EH (cell line): ENCODE measurements at places on chromosomes 16 and 17.

GRCh38 chr17:58513965-58514769 lies at the start of gene MTMR4:
MTMR4 (minus strand) TSS chr17:58514638; CDS start chr17:58514407, 231 bp downstream.
- peak; percentile 81 for DNase-seq

GRCh38 chr17:9205520-9206409 lies 184.5 kb downstream of the NTN1 start:
- DNase-seq: no peak

DNA sequence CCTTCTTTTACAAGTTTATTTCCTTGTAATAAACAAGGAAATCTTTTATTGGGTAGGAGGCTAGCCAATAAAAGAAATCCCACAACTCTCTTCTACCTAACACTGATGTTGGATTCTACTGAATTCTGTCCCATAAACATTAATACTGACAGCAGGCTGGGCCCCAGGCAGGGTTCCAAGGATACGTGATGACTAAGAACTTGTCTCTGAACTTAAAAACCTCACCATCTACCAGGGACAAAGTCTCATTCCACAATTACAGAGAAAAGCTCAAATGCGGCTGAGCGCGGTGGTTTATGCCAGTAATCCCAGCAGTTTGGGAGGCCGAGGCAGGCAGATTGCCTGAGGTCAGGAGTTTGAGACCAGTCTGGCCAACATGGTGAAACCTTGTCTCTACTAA lies 64.9 kb downstream of the ARHGAP17 start:
- peak; percentile 83 for DNase-seq

- DNase-seq: no peak
These were observed 4.2 kb downstream of the ITGAE start for GRCh38 chr17:3796822-3797170.

- DNase-seq: no peak
These were observed 48.6 kb downstream of the IST1 start for GRCh38 chr16:71943887-71944286.

GRCh38 chr17:16106161-16106891 lies 106.7 kb downstream of the TTC19 start:
- peak; percentile 11 for DNase-seq

GRCh38 chr16:86510465-86511261 lies at the start of gene FOXF1:
FOXF1 (plus strand) TSS chr16:86510527; CDS start chr16:86510570, 43 bp downstream.
- peak; percentile 83 for DNase-seq

- DNase-seq: no peak
These were observed 11.2 kb downstream of the CYBC1 start for GRCh38 chr17:82439194-82439828.

- no peak for DNase-seq
These were observed 7.0 kb downstream of the CUEDC1 start for GRCh38 chr17:57948169-57948554.

GRCh38 chr17:61040666-61041065 lies 359.0 kb upstream of the TBX2 start:
- DNase-seq: no peak

DNA sequence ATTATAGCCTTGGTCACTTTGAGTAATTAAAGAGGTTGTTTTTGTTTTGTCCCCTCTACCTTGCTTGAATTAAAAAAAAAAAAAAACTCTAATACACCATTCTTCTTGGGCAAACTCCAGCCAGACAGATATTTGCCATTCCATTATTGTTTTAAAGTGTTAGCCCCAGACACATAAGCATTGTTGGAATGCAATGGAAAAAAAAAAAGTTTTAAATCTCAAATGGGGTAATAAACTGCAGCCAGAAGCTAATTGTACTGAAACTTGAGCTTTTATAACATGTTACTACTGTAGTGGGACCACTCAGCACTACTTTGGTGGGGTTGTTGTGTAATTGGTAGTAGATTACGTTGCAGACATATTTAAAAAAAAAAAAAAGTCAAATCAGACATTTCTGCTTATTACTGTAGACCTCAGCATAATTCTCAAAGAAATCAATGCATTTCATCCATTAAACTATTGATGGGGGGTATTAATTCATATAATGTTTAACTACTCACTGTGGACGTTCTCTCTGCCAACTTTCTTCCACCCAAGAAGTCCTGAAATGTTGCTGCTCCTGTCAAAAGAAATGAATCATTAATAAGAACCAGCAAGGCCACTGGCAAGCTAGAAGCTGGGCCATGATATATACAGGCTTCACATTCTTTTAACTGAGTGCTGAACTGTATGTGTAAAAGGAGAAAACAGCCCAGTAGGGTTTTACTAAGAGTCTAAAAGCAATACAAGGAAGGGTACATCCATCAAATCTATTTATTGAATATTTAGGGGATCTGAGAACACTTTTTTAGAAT lies 626.6 kb upstream of the SOX9 start:
- peak; percentile 80 for DNase-seq

DNA sequence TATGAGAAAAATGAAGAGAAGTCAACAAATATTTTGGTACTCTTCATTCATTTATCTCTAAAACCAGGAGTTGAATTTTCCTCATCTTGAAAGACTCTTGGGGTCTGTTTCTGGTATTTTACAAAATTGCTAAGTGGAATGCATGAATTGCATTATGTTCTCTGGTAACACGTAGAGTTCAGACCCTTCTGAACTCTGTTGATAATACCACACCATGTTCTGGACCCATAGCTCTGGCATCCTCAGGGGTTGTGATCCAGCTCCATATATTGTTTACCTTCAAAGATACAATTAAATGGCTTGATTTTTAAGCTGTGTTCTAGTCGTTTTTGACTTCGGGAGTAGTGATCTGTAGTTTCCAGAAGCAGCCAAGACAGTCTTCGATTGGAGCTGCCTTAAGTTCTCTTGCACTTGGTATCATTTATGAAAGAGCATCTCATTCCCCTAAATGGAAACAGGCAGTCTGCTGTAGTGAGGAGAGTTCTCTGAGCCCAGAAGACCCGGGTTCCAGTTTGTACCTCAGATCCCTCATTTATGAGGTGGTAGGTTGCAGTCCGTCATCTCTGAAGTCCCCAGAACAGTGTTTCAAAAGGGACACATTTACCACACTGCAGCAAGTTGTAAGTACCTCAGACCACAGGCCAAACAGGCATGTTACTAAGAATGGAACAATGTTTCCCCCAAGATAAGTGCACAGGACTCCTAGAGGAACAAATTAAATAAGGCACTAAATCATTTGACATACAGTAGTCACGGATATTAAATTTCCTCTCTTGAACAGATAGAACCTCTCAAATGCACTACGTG lies 9.6 kb downstream of the PSMD7 start:
- DNase-seq: no peak

DNA sequence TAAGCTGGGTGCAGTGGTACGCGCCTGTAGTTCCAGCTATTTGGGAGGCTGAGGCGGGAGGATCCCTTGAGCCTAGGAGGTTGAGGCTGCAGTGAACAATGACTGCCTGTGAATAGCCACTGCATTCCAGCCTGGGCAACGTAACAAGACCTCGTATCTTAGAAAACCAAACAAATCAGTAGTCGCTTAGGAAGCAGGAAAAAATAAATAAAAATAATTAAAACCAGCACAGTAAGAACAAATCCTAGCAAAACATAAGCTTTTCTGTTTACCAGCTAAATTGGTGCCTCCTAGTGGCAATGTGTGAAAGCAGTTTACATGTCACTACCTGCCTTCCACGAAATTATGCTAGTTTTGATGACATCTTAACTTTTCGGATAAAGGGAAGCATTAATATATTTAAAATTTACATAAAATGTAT lies 1.3 kb downstream of the ARMC5 start:
- DNase-seq: peak; percentile 76

DNA sequence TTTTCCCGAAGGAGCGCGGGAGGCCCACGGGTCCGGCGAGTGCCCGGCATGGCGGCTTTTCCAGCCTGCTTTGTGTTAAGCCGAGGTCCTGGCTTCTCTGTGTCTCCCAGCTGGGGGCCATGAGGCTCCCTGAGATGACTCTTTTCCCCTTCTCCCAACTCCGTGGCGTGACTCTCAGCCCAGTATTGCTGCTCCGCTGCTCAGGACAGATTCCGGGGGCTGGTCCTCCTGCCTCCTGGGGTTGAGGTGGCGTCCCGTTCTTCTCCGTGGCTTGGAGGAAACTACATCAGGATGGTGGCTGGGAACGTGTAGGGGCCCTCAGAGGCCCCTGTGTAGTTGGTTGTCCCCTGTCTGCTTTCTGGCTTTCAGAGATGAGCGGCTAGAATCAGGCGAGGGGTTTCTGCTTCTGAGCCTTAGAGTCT lies 951 bp downstream of the GPS1 start:
- no peak for DNase-seq

DNA sequence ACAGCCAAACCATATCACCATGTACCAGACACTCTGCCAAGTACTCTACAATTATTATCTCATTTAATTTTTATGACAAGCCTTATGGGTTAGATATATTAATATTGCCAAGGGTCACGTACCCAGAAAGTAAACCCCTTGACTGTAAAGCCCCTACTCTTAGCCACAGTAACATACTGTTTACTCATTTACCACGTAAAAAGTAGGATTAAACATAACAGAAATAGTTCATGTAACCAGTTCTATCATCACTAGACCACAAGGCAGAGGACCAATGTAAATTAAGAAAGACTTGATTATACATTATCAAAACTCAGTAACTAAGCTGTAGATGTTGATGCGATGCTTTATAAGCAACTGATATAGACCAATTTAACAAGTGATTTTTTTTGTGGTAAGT lies 101.5 kb upstream of the CNTNAP4 start:
- no peak for DNase-seq

- no peak for DNase-seq
These were observed 69.6 kb downstream of the MARF1 start for GRCh38 chr16:15573274-15573895.

DNA sequence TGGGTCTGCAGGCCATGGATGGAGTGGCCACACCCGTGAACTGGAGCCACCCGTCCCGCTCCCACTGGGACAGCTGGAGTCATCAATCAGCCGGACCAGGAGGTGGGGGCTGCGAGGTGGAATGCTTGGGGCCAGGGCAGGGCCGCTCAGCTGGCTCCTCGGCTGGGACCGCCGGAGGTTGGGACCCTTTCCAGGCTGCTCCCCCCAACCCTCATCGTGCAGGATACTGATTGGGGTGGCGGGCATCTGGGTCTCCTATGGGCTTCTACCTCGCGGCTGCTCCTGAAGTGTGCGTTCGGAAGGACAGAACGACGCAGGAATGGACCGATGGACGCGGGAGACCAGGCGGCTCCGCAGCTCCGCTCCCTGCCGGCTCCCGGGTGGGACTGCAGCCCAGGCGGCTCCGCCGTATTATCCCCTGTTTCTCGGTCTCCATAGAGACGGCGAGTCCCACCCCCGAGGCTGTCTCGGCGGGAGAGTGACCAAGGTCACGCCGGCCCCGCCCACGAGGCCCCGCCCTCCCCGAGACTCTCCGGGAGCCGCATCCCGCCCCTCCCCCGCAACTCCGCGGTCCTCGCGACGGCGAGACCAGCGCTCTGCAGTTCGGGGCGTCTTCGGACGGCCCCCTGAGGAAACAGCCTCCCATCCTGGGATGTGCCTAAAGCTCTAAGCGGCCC lies at the start of gene TPPP3:
TPPP3 (minus strand) TSS at position 388 of the 677 bp plus-strand sequence. CDS start 2,387 bp downstream, outside the sequence.
- DNase-seq: peak; percentile 86

- peak; percentile 13 for DNase-seq
These were observed 1.7 kb downstream of the AKTIP start for GRCh38 chr16:53501216-53501859.

DNA sequence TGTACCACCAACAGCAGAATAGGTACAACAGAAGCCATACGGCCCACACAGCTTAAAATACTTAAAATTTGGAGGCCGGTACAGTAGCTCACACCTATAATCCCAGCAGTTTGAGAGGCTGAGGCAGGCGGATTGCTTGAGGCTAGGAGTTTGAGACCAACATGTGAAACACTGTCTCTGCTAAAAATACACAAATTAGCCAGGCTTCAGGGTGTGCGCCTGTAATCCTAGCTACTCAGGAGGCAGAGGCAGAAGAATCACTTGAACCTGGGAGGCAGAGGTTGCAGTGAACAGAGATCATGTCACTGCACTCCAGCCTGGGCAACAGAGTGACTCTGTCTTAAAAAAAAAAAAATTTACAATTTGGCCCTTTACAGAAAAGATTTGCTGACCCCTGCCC lies 17.0 kb downstream of the GFOD2 start:
- no peak for DNase-seq

DNA sequence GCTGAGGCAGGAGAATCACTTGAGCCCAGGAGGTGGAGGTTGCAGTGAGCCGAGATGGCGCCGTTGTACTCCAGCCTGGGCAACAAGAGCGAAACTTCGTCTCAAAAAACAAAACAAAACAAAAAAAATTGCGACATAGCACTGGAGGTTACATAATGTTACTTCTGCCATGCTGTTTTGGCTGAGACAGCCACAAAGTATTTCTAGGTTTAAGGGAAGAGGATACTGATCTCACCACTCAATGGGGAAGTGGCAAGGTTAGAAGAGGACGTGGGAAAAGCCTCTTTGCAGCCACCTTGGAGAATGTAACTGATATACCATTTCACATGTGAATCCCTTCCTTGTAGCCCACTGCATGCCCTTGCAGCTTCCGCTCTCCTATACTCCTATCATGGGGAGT lies 131.2 kb upstream of the NLRP1 start:
- DNase-seq: peak; percentile 3

DNA sequence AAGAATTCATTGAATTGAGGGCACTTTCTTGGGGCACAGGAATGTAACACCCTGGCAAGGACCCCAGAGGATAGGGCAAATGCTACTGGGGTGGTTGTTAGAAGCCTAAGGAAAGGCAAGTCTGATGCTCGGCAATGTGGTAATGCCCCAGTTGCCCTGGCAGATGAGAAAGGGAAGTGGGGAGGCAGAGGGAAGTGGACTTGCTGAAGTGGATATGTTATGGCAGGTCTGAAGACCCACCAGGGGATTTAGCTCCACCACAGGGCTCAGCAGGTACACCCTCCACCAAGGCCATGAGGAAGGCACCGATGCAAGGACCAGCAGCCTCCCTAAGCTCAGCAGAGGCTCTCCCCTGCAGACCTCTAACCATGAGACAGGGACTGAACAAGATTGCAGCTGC lies 184.8 kb downstream of the IRX5 start:
- no peak for DNase-seq

DNA sequence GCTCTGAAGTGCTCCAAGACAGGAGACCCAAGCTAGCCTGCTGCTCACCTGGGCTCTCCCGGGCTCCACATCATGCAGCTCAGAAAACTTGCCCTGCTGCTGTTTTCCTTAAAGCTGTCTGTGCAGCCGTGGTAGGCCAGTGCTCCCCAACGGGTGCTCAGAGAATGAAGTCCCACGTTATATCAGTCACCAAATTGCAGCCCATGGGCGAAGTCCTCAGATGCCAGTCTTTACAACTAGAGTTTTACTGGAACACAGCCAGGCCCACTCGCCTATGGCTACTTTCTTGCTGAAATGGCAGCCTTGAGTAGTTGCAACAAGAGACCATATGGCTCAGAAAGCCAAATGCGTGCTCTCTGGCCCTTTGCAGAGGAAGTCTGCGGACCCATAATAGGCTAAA lies 6.3 kb downstream of the CREBBP start:
- DNase-seq: no peak

GRCh38 chr16:71659471-71659870 lies 33.5 kb downstream of the MARVELD3 start:
- no peak for DNase-seq

DNA sequence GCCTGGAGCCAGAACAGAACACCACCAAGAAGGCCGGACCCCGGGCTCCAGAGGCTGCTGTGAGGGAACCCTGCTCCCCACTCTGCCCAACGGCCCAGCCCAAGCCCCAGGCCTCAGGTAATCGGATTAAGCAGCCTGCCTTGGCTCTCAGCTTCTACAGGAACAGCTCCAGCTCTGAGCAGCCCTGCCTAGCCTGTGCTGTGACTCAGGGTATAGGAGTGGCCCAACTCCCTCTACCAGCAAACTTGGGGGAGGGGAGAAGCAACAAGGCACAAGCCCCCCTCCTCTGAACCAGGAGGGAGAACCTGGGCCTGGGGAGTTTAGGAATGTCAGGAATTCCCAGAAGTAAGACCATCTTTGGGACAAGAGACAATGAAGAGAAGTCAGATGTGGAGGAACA lies 849 bp upstream of the SOX15 start:
- DNase-seq: peak; percentile 70
